ENCODE measurements at places on chromosomes 11 and 22.

GRCh38 chr11:6616596-6617250 is 2.5 kb downstream of the TPP1 start:
- DNase-seq = no peak

DNA sequence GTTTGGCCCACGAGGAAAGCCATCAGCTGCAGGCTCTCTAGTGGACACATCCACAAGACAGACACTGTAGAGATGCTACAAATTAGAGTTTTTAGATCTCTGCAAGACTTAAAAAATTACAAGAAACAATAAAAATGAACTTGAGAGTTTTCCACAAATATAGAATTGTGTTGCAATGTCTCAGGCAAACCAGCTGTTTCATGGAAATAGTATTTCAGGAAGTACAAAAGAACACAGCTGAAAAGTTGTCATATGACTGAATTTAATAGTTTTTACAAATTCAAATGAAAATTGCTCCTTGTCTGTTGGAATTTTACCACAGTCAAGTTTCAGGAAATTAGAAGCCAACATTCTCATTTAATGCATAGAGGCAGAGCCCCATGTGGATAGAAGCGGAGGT is 184.5 kb upstream of the PITPNB start:
- no peak for DNase-seq

GRCh38 chr22:38289583-38290082 is 16.8 kb upstream of the TMEM184B start:
- DNase-seq = no peak

GRCh38 chr22:43956805-43957463 is 1.7 kb downstream of the SAMM50 start:
- DNase-seq = no peak

GRCh38 chr11:353179-353873 is 16.0 kb upstream of the B4GALNT4 start:
- no peak for DNase-seq
